M059J (cell line): ENCODE measurements at places on chromosomes 1 and 21.

DNA sequence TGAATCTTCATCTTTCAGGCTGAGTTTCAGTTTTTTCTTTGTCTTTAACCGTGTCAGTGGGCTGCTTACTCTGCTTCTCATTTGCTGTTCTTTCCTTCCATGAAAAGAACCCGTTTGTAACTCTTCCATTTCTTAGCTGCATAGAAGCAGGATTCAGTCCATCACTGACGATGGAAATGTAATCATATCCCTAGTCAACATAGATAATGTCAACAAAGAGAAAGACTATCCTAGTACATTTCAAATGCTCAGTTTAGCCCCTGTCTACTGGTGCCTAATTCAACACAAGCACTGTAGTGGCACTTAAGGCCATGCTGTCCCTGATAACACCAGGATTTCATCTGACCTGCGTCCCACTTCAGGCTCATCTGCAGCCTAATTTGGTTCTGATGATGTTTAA is 376 bp downstream of the GBP1 start:
- DNase-seq, result no peak

- DNase-seq, result no peak
Measured at GRCh38 chr1:240401731-240402130, 210.2 kb downstream of the GREM2 start.

DNA sequence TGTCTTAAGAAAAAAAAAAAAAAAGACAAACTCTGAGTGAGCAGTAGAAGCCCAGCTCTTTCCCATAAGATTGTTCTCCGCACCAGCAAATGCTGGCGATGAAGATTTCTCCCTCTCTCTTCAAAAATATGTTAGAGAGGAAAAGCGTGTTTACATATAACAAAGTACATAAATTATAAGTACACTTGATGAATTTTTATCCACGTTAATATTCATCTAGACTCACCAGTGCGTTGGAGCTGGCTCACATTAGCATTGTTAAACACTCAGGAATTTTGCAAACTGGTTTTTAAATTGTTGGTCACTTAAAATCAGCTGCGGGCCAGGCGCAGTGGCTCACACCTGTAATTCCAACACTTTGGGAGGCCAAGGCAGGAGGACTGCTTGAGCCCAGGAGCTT is 56.0 kb downstream of the RUNX3 start:
- no peak for DNase-seq

DNA sequence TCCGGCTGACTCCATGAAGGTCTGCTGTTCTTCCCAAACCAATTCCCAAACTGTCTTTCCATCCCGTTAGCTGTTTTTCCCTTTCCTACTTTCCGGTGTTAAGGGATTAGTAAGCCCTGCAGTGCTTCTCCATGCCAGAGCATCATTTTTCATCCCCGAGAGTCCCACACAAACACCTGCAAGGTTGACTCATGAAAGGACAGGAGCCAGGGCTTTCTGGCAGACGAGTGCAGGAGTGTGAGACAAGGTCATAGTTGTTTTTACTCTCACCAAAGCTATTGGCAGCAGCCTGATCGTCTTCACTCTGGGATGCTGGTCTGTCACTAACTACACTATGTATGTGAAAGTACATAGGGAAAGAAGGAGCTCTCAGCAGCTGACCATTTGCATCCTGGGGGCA is 10.2 kb upstream of the BECN2 start:
- DNase-seq, result no peak

DNA sequence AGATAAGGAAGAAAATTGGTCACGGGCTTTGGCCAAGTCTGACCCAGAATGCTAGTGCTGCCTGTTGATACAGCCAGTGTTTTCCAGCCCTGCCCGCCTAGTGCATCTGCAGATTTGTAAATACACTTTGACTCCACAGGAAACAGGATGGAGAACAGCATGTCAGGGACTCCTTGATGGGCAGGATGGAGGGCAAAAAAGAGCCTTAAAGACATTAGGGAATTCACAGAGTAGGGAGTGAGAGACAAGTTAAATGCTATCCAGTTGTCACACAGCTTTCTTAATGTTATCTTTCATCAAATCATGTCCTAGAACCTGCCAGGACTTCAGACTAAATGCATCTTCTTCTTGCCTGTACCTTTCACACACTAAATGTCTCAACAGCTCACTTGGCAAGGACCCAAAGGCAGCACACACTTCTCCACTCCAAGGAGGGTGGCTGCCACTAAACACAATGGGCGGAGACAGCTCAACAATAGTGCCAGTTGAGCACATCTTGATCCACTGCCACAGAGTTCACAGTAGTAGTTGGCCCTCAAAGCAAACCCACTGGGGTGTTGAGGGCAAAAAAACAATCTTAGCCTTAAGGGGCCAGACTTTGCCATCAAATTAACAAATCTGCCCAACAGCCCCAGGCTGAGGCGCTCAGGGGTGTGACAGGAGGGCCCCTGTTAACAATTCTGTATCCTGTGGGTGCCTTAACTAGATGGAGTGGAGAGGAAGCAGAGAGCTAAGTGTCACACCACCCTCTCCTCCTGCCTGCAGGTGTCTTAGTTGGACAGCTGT is 2.7 kb downstream of the HIVEP3 start:
- DNase-seq, result peak; percentile 40

DNA sequence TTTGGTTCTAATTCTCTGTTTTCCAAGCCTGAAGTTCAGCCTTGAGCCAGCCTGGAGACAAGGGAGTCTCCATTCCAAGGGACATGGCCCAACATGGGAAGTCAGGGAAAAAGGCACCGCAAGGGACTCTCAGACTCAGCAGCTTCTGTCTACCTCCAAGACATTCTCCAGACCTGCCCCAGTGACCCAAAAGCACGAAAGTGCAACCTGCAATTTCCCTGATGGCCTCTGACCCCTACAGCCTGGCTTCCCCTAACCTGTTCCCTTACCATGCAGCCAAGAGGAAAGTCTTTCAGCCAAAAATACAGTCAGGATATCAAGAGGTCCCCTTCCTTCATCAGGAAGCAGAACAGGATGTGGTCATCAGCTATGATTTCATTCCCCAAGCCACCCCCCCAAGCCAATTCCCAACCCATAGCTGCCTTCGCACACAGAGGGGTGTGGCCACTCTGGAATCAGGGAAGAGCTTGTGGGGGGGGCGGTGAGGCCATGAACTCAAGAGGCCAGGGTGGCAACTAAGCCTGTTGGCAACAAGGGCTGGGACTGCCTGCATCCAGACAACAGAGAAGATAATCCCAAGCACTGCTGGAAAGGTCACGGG is 59.2 kb downstream of the TIAM1 start:
- DNase-seq, result peak; percentile 70

DNA sequence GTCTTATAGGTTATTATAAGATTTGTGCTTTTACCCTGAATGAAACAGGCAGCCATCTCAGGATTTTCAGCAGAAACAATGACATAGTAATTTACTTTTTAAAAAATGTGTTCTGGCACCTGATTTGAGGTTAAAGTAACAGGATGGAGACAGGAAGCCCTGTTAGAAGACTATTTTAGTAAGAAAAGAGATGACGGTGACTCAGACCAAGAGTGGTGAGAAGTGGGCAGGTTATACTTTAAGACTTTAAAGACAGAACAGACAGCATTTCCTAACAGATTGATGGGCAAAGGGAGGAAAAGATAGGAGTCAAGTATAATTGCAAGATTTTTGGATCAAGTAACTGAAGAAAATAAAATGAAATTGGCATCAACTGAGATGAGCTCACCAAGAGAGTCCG is 436.8 kb upstream of the NR5A2 start:
- peak; percentile 14 for DNase-seq
